ENCODE measurements at places on chromosomes 3 and 15. TPM values are rescaled to one million over a fixed set of nuclear protein-coding genes. Genes with fewer than 3 reads are reported as not detected.

DNA sequence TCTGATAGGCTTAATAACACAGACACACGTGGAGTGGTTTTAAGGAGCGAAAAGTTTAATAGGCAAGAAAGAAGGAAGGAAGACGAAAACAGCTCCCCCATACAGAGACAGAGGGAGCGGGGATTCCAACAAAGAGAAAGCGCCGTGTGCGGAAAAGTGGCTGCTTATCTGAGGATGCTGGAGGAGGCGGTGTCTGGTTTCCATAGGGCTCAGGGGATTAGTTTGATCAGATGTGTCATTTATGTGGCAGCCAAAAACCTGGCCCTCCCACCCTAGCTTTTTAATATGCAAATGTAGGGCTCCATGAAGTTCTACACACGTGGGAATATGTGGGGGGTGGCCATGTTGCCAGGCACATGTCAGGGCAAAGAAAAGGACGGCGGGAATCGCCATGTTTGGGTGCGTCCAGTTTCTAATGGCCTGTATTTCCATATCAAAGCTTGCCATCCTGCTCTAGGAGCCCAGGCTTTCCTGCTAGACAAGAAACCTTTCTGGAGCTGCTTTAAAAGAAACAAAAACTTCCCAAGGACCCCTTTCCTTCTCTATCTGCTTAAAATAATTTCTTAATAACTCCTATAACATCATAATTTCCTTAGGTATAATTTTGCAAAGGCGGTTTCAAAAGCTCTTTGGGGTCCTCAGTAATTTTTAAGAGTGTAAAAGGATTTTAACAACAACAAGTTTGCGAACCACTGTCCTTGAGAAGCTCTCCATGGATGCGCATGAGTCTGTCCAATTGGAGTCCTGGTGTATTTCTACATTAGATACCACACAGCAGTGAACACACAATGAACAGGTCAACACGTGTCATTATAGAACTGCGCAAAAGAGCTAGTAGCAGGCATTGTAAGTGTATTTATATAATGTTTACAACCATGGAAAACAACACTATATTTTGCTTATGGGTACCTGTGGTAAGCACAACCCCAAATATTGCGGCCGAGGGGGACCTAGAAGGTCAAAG, 622 bp upstream of the ZNF589 start:
- peaks cover 13% of the 10 kb centered on the region for H3K36me3 ChIP-seq
- H3K27ac ChIP-seq = peak overlapping the region; percentile 94
- DNase-seq = no peak
- H3K4me1 ChIP-seq = peaks cover 22% of the 10 kb centered on the region

- H3K27ac ChIP-seq = no peak overlapping the region
- H3K4me3 ChIP-seq = no peak overlapping the region
- H3K36me3 ChIP-seq = no peaks in the 10 kb centered on the region
- no peak for DNase-seq
- H3K4me1 ChIP-seq = peaks cover 30% of the 10 kb centered on the region
Observed at GRCh38 chr3:171323938-171324536, 136.2 kb downstream of the TNIK start.

DNA sequence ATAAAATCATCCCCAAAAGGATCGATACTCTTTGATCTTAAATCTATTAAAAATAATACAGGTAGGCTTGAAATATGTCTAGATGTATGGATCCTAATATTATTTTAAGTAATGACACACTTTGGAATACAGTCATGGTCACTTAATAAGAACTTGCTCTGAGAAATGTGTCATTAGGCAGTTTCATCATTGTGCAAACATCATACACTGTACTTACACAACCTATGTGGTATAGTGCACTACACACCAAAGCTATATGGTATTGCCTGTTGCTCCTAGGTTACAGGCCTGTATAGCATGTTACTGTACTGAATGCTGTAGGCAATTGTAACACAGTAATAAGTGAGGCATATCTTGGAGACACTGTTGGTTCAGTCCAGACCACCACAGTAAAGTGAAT, 307.1 kb downstream of the RAP2B start:
- no peaks in the 10 kb centered on the region for H3K4me1 ChIP-seq
- H3K4me3 ChIP-seq = no peak overlapping the region
- no peaks in the 10 kb centered on the region for H3K36me3 ChIP-seq
- no peak overlapping the region for H3K27ac ChIP-seq
- no peak for DNase-seq

Gene ROBO2
- not detected for total RNA-seq

Data from activated CD8-positive, alpha-beta T cell treated with anti-CD3 and anti-CD28 coated beads for 36 hours (primary cell).